GM10248 (cell line): ENCODE measurements at places on chromosomes 16 and 17.

DNA sequence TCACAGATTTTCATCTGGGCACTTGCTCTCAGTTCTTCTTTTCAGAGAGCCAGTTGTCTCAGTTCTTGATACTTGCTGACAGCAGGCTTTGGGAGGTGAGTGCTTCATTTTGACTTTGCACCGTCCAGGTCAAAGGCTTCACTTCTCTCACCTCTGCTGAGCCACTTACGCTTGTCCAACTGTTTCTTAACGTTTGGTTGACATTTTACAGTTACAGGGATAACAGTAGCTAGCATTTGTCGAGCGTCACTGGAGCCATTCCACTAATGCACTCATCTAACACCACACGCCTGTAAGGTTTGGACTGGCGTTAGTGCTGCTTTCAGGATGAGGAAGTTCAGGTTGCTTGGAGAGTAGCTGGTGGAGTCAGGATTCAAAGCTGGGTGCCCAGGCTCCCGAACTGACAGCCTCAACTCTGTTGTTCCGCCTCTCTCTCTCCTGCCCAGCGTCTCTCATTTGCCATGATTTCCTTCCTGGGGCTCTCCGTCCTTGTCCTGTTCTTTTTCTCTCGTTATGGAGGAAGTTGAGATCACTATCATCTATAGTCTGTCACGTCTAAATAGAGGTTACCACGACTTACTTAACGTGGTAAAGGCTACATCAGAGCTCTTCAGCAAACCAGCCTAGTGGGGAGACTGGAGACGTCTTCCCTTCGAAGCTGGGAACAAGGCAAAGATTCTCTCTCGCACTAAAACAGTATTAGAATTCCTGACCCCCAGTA is 220.8 kb downstream of the RPTOR start:
- DNase-seq: no peak

DNA sequence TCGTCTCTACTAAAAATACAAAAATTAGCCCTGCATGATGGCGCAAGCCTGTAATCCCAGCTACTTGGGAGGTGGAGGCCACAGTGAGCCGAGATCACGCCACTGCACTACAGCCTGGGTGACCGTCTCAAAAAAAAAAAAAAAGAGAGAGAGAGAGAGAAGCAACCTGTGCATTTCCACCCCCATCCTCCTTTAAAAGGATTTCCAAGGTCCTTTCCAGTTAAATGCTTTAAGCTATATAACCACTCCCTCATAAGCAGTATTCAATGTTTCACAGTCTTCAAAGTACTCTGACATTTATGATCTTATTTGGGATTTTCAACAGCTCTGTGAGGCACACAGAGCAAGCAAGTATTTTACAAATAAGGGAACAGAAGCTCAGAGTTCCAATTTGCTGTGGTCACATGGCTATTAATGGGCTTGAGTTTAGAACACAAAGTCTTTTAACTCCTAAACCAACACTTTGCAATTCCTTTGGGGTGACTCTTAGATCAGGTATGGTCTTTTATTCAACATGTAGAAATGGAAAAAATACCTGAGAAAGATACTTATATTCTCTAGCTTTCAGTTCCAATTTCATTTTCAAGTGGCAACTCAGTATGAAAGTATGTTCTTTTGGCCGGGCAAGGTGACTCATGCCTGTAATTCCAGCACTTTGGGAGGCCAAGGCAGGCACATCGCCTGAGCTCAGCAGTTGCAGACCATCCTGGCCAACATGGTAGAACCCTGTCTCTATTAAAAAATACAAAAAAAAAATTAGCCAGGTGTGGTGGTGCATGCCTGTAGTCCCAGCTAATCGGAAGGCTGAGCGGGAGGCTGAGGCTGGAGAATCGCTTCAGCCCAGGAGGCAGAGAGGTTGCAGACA is 31.3 kb downstream of the SPOP start:
- peak; percentile 48 for DNase-seq

- no peak for DNase-seq
Observed at GRCh38 chr17:67488161-67488560, 111.1 kb downstream of the PITPNC1 start.

GRCh38 chr17:3804503-3804931 is 3.5 kb upstream of the ITGAE start:
- peak; percentile 78 for DNase-seq

DNA sequence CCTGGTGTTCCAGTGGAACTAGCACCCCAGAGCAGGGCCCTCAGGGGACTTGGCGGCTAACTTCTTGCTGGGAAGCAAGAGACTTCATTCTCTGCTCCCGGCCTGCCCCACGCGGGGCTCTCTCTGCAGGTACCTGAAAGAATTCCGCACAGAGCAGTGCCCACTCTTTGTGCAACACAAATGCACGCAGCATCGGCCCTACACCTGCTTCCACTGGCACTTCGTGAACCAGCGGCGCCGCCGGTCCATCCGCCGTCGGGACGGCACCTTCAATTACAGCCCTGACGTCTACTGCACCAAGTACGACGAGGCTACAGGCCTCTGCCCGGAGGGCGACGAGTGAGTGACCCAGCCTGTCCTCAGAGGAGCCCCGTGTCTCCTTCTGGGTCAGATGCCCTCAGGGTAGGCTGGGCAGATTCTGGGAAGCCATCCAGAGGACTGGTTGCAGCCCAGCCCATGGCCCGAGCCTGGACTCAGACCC is 25.1 kb downstream of the UNK start:
- no peak for DNase-seq

DNA sequence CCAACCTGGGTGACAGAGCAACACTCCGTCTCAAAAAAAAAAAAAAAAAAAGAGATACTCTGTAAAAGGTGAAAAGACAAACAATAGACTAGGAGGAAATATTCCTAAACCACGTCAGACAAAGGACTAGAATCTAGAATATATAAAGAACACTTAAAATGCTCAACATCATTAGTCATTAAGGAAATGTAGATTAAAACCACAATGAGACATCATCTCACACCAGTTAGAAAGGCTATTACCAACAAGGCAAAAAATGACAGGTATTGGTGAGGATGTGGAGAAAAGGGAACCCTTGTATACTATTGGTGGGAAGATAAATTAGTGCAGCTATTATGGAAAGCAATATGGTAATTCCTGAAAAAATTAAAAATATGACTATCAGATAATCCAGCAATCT is 903.1 kb upstream of the SOX9 start:
- DNase-seq: no peak

DNA sequence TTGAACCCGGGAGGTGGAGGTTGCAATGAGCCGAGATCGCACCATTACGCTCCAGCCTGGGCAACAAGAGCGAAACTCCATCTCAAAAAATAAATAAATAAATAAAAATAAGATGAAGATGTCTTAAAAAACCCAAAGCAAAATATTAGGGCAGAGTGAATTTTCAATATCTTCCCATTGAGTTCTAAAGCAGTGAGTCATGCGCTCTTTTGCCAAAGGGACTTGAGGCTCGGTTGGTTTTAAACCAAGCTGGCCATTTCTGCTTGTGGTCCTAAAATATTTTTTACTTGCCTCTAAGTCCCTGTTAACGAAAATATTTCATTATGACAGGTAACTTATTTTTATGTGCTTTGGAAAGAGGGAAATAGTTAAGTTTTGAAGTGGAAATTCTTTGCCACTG is 4.7 kb downstream of the PAFAH1B1 start:
- DNase-seq: no peak

GRCh38 chr16:78718141-78718540 is 618.7 kb downstream of the WWOX start:
- no peak for DNase-seq
